GM18507 (cell line): ENCODE measurements at places on chromosomes 3 and 15.

DNA sequence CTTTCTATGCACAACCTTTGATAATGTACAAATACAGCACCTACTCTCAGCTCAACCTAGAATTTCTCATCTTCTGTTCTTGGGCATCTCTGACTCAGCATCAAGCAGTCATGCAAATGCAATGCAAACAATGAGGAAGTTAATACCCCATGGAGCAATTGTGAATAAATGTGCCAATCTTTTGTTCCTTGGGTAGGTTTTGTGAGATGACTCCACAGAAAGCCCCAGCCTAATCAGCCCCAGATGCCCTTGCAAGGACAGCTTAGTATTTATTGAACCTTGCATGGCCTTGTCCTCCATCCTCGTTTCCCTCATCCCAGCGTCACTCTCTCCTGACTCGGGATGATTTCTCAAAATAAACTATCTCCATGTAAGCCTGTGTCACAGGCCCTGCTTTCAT, 494.7 kb upstream of the NECTIN3 start:
- no peak for DNase-seq

DNA sequence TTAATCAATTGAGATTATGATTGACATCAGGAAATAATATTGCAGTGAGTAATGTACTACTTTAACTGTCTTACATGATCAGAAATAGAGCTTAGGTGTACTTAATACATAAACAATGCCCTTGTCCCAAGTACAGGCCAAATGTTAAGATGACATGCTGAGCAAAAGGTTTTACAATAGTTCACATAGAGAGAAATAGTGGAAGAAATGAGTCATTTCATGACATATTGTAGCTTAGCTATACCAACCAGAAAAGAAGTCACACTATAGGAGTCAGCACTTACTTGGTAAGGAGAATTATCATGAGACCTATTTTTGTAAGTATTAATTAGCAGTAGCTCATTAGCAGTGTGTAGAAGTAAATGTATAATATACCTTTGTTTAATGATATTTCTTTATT, 96.4 kb upstream of the NANOGP8 start:
- no peak for DNase-seq

DNA sequence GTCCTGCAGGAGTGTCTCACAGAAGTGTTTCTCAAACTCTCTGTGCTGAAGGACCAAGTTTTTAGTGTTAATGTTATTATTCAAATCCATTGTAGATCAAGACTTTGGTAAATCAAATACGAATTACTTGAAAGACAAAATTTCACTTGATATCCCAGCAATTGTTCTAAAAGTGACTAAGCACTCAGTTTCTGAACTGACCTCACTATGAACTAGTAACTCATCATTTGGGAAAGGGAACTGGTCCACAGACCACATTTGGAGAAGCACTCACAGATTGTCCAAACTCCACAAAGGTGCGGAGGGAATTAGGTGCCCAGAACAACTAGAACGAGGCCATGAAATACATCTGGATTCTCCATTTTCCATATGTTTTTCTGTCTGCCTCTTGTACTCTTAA, 25.6 kb downstream of the FAM43A start:
- DNase-seq: no peak

DNA sequence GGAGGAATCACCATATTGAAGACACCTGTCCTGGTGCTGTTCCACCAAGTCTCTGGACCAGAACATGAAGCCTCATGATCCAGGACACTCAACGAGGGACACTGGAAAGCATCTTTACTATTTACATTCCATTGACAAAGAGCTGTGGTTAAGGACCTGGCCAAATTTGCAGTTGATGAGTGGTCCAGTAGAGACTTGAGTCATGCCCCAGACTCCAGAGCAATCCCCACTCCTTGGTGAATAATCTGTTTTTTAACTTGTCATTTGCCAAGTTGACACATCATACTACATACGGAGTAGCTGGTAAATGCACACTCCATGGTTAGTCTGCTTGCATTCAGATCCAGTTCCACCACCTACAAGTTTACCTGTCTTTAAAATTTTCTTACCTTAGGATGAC, 1.2 kb upstream of the COL6A6 start:
- DNase-seq: no peak
